ENCODE measurements at places on chromosomes 1 and 21.

DNA sequence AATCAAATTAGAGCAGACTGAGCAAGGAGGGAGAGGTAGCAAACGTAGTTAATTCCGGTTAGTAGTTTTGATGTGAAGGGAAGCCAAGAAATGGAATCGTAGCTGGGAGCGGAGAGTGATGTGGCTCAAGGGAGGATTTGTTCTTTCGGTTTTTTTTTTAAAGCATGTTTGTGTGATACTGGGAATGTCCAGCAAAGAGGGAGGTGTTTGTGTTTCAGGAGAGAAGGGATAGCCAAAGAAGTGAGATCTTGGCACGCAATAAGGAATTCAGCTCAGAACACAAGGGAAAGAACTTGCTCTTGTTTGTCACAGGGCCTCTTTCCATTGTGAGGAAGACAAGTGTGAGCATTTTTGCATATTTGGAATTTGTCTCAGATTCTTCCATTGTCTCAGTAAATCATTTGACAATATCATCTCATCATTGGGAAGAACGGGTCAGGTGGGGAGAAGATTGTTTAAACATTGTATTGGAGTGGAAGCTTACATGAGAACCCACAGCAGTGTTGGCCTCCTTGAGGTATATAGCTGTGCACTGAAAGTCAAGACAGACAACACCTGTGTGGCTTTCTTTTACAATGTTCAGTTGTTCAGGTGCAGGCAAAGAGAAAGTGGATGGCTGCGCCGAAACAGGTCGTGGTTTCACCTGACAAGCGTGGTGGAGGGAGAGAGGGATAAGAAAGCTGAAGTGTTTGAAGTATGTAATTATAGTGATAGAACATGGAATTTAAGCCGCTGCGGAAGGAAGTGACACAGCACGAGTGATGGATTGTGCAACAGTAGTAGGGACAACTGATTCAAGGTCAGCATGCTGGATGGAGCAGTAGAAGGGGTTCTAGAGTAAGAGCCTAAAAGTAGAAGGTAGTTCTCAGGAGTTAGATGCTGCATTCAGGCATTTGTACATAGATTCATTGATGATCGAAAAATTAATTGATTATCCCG is 25.4 kb downstream of the FMN2 start:
- DNase-seq: no peak

DNA sequence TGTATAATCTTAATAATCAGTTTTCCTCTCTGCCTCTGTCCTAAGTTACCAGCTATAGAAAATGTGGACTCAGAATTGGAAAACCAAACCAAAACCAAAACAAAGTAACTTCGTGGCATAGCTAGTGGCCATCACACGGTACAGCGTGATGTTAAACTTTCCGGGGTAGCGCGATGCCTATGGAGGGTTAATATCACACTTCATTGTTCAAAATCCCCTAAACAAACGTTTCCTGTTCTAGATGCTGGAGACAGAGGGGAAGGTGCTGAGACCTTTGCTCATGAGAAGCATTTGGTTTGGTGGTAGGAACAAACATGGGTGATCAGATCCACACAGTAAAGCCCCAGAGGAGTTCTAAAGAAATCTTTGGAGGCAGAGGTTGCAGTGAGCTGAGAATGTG is 4.9 kb downstream of the AADACL4 start:
- no peak for DNase-seq

DNA sequence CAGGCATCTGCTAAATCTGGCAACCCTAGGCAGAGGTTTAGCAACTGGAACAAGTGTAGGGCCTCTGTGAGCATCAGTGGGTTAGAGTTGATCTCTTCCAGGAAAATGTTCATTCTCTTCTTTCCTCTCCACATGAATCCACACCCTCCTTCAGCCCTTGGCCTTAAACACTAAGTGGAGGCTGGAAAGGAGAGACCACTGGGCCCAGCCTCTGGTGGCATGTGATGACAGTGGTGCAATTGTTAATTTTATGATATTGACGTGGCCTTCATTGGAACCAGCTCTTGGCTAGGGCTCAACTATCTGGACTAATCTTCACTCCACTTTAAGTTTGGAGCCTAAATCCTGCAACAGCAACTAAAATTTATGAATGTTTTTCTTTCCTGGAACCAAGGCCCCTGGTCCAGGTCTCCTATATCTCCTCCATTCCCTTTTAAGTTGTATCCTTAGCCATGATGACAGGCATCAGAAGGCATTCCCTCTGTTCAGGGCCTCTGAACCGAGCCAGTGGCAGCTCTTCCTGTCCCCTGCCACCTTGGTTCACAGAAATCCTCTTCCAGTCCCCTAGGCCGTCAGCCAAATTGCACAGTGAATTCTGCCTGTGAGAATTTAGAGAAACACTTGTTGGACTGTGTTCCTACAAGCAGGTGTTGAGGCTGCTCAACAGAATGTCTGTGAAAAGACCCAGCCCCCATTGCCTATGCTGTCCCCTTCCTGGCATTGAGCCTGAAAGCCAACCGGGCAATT is 132.2 kb downstream of the PSMG1 start:
- DNase-seq: no peak

- DNase-seq: no peak
Observed at GRCh38 chr1:31335007-31335406, 37.9 kb downstream of the FABP3 start.

- DNase-seq: no peak
Observed at GRCh38 chr21:26719750-26720149, 125.5 kb downstream of the ADAMTS1 start.

GRCh38 chr1:115757326-115757725 is 11.2 kb downstream of the CASQ2 start:
- DNase-seq: no peak

- no peak for DNase-seq
Observed at GRCh38 chr1:48692235-48692634, 84.5 kb downstream of the BEND5 start.
